ENCODE measurements at places on chromosomes 11 and 22.

- no peak for DNase-seq
Observed at GRCh38 chr22:49022816-49023160, 804.9 kb downstream of the BRD1 start.

DNA sequence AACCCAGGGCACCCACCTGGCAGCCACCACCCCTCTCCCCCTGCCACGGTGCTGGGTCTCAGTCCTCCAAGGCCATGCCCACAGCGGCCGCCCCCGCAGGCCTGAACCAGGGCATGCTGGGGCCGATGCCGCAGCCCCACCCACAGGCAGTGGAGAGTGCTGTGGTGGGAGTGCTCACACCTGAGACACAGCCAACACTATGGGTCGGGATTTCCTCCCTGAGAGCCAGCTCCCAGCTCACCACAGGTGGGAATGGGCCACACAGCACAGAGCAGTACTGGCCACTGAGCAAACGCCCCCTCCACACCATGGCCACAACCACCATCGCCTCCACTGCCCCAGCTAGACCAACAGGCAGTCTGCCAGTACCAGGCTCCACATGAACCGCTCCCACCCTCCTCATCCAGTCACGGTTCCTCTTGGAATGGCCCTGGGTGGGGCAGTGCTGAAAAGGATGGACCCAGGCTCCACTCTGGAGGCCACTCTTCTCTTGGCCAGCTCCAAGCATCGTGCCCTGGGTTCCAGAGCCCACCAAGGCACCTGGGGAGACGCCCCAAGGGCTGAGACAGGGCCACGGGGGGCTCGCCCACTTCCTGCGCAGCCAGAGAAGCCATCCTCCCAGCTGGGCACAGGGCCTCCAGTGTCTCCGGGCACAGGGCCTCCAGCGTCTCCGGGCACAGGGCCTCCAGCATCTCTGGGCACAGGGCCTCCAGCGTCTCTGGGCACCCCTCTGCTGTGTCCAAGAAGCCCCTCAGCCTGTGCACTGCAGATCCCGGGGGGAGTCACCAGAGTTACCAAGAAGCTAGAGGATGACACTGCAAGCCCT is 14.2 kb downstream of the MOB2 start:
- no peak for DNase-seq

- no peak for DNase-seq
Observed at GRCh38 chr22:17780741-17781318, 6.6 kb upstream of the BID start.

DNA sequence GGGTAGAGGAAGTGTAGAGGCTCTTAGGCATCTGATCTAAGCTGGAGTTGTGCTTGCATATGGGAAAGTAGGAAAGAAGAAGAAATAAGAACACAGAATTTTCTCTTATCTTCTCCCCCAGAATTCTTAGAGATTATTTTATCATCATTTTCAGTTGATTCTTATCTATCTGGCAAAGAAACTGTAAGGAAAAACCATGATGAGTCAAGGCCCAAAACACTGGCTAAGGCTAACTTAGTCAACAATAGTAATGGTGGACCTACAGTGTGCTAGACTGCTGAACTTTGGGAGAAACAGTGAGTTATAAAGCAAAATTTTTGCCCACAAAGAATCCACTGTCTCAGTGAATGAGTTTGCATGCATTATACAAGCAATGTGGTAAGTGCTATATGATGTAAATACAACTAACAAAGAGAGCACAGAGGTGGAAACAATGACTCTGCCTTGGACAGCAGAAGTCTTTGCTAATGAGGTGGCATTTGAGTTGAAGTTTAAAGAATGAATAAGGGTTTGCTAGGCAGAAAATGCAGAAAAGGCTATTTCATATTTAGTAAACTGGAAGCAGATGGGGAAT is 344.5 kb upstream of the PLET1 start:
- DNase-seq = no peak

- DNase-seq = no peak
Observed at GRCh38 chr11:111299101-111300026, 1.0 kb downstream of the POU2AF3 start.

- DNase-seq = no peak
Observed at GRCh38 chr11:83326326-83326725, 40.2 kb upstream of the CCDC90B start.

GRCh38 chr22:38784856-38785255 is 9.1 kb downstream of the DNAL4 start:
- DNase-seq = no peak

GRCh38 chr11:113373306-113373705 is 14.3 kb upstream of the ANKK1 start:
- DNase-seq = peak; percentile 78

DNA sequence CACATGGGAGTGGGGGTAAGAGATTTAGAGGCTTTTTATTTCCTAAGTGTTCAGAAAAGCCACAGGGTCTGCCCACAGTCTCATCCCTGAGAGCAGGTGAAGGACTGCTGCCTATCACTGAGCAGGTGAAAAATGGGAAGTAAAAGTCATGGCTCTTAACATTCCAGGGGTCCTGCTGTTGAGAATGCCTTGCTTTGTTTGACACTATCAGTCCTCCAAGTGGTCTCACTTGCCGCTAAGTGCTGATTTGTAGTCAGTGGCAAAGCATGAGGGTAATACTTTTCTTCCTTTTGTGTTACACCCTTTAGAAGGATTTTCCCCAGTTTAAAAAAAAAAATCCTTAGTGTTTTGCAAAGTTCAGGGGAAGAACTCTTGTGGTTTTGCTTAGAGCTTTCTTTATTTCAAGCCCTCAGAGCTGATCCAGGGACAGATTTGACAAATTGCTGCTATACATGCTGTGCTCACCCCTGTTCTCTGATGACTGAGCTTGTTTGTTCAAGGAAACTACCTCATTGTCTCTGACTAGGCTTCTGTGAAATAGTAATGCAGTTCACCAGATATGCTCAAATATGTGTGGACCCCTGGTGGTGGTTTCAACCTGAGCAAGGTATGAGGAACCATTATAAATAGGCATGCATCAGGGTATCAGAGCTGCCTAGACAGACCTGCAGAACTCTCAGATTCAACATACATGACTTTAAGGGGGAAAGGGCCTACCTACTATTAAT is 141.0 kb downstream of the ARHGAP42 start:
- DNase-seq = peak; percentile 34
